ENCODE measurements at places on chromosomes 11 and 22.

GRCh38 chr11:79367844-79368243, 73.0 kb downstream of the TENM4 start:
- no peak for DNase-seq

GRCh38 chr11:24635588-24636290, 138.9 kb downstream of the LUZP2 start:
- DNase-seq, result no peak

DNA sequence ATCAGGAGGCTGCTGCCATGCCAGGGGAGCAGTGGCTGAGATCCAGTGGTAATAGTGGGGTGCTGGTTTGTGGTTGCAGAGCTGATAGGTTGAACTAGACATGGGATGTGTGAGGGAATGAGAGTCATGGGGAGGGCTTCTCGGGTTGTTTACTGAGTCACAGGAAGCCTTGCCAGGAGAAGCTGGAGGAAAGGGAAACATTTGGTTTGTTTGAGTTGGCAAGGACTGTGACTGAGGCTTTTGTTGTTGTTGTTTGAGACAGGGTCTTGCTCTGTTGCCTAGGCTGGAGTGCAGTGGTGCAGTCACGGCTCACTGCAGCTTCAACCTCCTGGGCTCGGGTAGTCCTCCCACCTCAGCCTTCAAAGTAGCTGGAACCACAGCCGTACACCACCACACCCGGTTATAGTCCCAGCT, 49.3 kb downstream of the CABIN1 start:
- DNase-seq, result no peak

GRCh38 chr11:71186806-71187205, 65.6 kb downstream of the SHANK2 start:
- DNase-seq, result no peak

- DNase-seq, result no peak
Observed at GRCh38 chr11:44825058-44825785, 98.5 kb downstream of the TSPAN18 start.

GRCh38 chr22:38930512-38930911, 26.9 kb upstream of the APOBEC3A start:
- no peak for DNase-seq

- DNase-seq, result no peak
Observed at GRCh38 chr11:36478700-36479329, 31.3 kb downstream of the TRAF6 start.

GRCh38 chr11:92204731-92205130, 19.9 kb upstream of the FAT3 start:
- DNase-seq, result no peak

GRCh38 chr11:45948356-45948755, 25.9 kb downstream of the LARGE2 start:
- DNase-seq, result no peak

- DNase-seq, result no peak
Observed at GRCh38 chr11:38043060-38043459, 1445.0 kb upstream of the RAG2 start.

GRCh38 chr22:29226351-29226981, 20.8 kb downstream of the EMID1 start:
- DNase-seq, result no peak

DNA sequence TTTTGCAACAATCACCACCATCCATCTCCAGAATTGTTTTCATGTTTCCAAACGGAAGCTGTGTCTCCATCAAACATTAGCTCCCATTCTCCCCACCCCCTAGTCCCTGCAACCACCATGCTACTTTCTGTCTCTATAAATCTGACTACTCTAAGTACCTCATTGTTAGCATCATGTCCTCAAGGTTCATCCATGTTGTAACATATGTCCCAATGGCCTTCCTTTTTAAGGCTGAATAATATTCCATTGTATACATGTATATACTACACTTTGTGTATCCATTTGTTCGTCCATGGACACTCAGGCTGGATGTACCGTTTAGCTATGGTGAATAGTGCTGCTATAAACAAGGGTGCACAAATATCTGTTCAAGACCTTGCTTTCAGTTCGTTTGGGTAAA, 8.2 kb upstream of the DPF2 start:
- no peak for DNase-seq

DNA sequence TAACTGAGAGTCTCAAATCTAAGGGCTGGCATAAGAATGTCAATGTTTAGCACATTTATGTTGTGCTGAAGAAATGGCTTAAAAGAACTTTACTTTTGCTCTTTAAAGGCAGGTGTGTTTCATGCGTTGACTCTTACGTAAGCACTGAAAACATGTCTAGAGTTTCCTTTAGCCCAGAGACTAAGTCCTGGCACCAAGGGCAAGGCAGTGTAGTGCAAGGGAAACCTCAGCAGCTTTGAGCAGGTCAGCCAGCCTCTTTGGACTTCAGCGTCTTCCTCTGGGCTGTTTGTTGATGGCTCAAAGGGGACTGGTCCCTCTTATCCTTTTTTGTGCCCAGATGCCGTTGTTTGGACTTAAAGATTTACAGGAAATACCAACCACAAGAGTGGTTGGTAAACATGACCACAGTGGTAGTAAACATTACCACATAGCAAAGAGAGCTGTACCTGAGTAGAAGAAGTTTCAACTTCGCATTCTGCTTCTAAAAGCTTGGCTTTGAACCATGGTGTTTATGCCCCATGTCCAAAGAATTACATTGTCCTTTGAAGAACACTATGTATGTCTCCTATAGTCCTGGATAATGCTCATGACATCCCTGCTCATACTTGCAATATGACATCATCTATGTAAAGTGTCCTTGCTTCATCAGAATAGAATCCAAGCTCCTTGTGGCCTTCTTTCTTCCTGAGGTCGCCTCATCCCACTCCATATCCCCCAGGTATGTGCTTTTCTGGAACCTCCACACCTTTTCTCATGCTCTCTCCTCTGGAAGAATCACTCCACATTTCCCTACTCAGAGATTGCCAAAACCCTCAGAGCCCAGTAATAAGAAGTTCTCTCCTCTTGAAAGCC, 23.5 kb downstream of the TENM4 start:
- DNase-seq, result no peak

DNA sequence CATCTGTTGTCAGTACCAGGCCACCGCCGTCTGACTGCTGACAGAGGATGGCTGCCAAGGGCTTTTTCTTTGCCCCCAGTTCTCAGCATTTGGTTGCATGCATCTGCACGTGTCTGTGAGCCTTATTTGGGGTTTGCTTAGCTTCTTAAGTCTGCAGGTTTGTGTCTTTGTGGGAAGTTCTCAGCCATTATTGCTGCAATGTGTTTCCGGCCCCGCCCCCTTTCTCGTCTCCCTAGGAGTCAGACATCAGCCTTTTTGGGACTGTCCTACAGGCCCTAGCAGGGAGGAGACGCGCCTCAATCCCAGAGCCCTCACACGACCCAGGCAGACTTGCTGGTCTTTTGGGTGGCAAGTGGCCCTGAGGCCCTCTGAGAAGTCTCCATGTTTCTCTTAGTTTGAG, 8.0 kb downstream of the MOB2 start:
- no peak for DNase-seq

GRCh38 chr22:38504731-38505540, 1.2 kb downstream of the DDX17 start:
- peak; percentile 51 for DNase-seq

- peak; percentile 64 for DNase-seq
Observed at GRCh38 chr11:75384438-75385080, 14.8 kb upstream of the RPS3 start.

DNA sequence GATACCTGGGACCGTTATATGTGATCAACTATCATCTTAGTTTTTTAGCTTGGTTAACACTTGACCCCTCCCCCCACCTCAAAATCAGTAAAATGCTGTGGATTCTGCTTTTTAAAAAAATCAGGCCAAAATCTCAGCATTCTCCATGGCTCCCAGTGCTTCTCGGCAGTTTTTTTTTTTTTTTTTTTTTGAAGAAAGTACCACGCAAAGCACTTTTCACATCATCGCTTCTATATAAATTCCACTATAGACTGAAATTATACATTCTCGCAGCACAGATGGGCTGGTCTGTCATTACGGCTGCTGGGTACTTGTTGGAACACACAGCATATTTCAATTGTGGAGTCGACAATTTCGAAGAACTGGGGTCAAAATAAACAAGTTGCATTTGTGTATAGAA, 67.7 kb upstream of the PPARA start:
- DNase-seq, result no peak

GRCh38 chr11:94925422-94926270, 47.7 kb downstream of the CWC15 start:
- no peak for DNase-seq

GRCh38 chr11:72413914-72414628, 20.3 kb downstream of the CLPB start:
- peak; percentile 71 for DNase-seq

DNA sequence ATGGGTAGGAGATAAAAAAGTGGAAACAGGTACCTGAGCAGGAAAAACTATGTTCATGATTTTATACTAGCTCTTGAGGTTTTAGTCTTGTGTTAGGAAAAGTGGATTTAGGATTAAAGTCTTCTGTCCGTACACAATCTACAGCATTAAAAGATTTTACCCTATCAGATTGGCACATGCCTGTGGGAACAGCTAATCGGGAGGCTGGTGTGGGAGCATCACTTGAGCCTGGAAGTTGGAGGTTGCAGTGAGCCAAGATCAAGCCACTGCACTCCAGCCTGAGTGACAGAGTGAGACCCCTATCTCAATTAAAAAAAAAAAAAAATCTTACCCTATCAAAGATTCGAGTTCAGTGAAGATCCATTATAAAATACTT, 12.2 kb upstream of the CRKL start:
- no peak for DNase-seq

- no peak for DNase-seq
Observed at GRCh38 chr11:119088406-119088805, 3.7 kb downstream of the HMBS start.

DNA sequence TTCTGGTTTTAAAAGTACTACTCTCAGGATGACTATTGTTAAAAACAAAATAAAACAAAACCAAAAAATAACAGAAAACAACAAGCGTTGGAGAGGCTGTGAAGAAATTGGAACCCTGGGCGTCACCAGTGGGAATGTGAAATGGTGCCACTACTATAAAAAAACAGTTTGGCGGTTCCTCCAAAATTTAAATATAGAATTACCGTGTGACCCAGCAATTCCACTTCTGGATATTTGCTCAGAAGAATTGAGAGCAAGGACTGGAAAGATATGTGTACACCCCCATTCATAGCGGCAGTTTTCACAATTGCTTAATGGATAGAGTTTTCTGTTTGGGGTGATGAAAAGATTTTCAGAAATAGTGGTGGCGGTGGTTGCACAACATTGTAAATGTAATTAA, 8.6 kb downstream of the APOA4 start:
- no peak for DNase-seq

- no peak for DNase-seq
Observed at GRCh38 chr11:1534682-1535081, 37.4 kb downstream of the DUSP8 start.

DNA sequence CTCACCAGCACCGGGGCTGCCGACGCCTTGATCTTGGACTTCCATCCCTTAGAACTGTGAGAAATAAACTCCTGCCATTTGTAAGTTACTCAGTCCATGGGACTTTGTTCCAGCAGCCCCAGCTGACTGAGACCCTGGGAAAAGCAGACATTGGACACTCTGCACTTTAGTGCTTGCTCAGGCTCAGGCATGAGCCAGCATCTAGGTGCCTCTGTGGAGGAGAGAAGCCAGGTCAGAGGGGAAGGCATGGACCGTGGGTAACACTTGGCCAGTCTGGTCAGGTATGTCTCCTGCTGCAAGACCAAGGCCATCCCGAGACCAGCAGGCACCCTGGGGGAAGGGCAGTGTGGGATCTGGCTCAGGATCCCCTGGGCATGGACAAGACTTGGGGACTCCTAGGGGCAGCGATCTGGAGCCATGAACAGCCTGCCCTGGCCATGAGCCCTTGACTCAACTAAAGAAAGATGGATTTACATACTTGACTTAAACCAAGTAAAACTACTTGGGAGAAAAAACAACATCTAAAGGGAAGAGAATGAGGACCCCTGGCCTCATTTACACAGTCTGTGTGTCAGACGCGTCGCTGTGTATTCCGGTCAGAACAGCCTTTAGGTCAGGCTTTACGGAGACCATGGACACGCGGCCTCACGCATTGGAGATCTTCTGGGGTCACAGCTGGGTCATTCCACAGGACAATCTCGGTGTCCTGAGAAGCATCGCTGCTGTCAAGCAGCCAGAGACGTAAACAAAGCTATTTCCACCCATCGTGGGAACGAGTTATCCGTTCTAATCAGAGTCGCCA, 497.1 kb downstream of the BRD1 start:
- DNase-seq, result no peak

DNA sequence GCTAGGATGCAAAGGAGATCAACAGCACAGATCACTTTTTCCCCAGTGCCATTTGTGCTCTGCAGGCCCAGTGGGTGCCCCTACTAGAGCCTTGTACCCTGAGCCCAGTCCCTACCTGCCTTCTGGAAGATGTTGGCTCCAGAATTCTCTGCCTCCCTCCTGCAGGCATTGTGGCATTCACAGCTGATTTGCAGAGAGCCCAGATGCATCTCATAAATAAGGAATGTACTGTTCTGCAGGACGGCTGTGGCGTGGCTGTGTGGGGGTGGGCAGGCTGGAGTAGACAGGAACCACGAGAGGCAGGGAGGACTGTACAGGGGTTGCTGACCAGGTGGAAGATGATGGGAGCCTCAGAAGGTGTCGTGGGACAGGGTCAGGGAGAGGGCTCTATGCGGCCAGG, 11.2 kb upstream of the MIAT start:
- DNase-seq, result no peak

DNA sequence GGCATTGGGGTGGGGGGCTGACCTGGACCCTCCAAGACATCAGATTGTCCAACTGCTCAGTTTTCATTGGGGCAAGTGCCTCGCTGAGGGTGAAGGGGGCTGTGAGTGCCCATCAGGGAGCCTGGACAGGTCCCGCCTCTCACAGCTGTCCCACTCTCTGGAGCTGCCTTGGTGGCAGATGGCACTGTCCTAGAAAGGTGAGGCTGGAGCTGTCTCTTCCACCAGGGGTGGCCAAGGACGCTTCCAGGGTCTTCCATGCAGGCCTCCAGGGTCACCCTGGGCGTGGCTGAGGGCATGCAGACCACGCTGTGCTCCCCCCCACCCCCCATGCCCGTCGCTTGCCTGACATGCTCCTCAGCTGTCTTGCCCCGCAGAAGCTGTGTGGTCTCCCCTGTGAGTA, 53.5 kb upstream of the CCDC188 start:
- no peak for DNase-seq

GRCh38 chr11:61416941-61417340, 12.8 kb downstream of the CPSF7 start:
- no peak for DNase-seq

DNA sequence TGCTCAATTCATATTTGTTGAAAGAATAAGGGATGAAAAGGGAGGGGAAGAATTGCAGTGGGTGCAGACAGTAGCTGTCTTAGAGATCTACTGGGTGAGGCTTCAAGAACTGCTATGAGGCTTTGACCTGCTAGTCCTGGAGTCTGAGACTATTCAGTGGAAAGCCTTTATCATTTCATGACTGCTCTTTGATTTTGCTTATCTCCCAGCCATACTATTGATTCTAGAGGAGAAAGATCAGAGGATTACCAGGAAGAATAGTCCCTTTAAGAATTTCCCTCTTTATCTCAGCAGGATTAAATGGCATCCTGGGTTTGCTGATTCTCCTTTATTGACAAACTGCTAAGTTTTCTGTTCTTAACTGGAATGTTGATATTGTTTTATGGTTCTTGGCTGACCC, 107.5 kb upstream of the SORL1-AS1 start:
- DNase-seq, result no peak

- no peak for DNase-seq
Observed at GRCh38 chr22:47620391-47620790, 857.9 kb downstream of the TBC1D22A start.

Data from stimulated activated CD4-positive, alpha-beta T cell treated with anti-CD3 and anti-CD28 coated beads, Interleukin-4, amount 100 ng/mL, for 48 hours (primary cell).